ENCODE measurements at places on chromosomes 2 and 18.

- DNase-seq, result peak; percentile 78
Measured at GRCh38 chr2:9552219-9553178, 3.1 kb downstream of the ADAM17 start.

DNA sequence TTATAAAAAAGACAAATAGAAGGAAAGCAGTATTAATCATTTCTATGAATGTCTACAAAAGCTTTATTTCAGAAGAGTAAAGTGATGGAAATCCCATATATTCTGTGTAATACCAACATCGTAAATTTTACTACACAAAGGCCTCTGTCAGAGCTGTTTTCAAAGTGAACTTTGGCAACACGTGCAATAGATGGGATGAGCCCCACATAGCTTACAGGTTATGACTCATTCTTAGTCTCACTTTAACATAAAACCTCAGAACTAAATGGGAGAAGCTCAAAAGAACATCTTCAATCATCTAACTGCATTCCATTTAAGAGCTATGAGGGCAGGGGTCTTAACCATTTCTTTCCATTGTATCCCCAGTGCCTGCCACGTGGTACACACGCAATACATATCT is 11.5 kb downstream of the VPS4B start:
- peak; percentile 30 for DNase-seq

DNA sequence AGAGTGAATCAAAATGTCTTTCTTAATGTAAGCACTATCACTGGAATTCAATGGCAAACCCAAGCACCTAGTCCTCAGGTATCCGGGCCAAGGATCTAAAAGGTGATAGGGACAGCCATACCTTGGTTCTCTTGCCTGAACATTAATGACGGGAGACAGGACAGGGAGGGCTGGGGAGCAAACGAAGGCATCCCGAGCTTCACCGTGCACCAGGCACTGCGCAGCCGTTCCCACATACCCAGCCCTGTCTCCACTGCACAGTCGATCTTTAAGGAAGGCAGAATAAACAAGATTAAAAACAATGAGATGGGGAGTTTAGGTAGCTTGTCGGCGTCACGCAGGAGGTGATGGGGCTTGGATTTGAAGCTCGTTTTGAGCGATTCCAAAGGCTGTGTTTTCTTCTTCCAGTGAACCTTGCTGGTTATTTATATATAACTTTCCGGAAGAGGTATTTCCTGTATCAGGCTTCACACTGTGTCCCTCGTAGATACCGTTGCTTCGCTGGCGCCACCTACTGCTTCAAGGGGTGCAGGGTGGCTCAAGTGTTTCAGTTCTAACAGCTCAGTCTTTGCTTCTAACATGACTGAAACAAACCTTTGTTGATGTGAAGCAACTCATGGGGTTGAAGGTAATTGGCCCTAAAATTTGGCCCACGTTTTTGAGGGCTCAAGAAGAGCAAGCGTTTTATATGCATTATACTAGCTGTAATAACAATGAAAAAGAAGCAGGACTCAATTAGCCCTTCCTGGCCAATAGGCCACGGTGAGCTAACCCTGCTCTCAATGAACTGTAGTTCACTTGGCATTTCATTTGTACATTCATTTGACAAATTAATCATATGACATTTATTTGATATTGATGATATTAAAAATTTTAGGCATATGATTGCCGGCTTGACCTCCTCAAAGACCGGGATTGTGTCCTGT is 77.4 kb downstream of the DCDC2C start:
- peak; percentile 22 for DNase-seq

- DNase-seq, result no peak
Measured at GRCh38 chr2:21333684-21334083, 209.9 kb downstream of the TDRD15 start.

GRCh38 chr2:143955401-143956065 is 564.4 kb downstream of the ZEB2 start:
- DNase-seq, result peak; percentile 73

DNA sequence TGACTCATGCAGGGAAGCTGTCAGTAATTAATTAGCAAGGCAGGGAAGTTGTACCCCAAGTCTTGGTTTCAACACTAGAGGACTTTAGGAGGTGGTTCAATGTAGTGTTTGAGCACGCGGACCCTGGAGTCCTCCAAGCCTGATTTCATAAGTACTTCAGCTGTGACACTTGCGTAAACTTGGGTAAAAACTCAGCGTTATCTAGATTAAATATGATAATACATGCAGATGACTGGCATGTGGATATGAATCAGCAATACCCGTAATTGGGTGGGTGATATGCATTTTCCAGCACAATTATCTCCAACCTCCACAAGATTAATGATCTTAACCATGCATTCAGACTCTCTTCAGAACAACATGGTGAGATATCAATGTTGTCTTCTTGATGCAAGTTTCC is 5.2 kb downstream of the UGT1A7 start:
- DNase-seq, result no peak

DNA sequence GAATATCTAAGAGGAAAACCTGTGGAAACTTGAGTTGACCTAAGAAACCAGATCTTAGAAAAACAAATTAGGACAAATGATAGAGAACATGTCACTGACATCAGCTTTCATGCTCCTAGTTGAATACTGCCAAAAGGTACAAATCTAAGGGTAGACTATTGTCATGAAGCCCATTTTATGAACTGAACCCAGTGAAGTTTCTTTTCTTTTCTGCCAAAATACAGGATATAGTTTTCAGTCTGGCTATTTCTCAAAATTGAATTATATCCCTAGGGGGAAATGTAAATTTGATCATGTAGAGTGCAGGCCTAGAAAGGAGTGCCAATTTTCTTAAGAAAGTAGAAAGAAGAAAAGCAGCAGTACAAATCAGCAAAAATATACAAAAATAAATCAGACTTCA is 46.6 kb downstream of the FSIP2 start:
- no peak for DNase-seq

- DNase-seq, result no peak
Measured at GRCh38 chr18:79903071-79903635, 48.3 kb downstream of the SLC66A2 start.

DNA sequence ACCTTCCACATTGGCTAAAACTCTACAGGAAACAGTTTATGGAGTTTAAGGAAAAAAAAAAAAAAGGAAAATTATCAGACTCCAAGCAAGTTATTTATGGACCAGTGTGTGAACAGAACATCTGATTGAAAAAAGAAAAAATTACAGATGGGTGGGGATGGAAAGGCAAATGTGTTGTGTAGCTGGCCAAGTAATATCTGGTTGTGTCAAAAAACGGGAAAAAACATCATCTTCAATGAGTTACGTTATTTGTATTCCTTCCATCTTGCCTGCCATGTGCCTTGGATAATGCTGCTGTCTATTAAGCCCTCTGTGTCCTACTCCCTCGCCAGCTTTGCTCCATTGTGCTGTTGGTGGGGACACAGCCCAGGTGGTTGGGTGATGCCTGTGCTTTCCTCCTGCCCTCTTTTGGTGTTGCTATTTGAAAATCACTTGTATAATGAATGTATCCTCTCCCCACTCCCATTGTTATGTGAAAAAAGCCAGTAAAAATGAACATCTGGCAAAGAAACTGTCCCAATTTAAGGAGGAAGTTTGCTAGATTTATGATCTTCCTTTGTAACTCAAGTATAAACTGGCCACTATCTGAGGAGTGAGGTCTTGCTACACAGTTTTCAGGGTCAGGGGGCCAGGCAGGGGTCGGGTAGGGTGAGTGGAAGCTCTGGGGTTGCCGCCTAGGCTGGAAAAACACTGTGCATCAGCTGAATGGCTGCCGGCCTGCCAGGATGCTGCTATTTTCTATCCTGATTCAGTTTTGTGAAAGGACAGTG is 155.9 kb downstream of the FMNL2 start:
- DNase-seq, result no peak

DNA sequence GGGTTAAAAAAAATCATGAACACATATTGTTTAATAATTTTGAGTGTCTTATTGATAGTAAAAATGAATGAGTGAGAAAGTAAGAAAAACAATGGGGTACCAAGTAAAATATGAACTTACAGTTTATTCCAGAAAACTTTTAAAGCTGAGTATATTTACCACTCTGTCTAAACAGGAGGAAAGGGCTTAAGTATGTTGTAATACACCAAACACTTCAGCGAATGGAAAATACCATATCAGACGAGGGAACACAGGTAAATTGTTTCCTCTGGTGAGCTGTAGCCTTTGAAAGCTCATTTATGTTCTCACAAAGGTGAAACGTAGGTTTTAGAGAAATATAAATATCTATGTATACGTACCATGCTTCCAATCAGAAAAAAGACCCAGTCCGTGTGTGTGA is 1209.6 kb upstream of the ZEB2 start:
- no peak for DNase-seq

GRCh38 chr18:78771496-78772359 is 207.9 kb upstream of the SALL3 start:
- DNase-seq, result no peak

GRCh38 chr2:101802329-101802728 is 104.8 kb downstream of the MAP4K4 start:
- DNase-seq, result no peak

DNA sequence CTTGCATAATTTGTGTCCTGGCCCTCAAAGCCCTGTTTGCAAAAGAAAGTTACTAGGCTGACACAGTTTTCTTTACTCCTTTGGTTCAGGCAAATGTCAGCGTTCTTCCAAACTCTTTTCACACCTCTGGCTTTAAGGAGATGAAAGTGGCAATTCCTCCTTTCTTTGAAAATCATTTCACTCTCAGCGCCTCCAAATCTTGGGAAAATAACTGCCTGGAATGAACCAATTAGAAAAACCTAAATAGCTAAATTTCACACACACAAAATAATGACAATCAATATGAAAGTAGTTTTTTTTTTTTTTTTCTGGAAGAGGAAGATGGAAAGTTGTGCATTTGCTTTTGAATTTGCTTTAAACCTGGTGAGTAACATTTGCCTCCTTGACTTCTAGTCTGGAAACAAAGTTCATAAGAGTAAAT is 1.7 kb downstream of the MEIS1 start:
- no peak for DNase-seq

DNA sequence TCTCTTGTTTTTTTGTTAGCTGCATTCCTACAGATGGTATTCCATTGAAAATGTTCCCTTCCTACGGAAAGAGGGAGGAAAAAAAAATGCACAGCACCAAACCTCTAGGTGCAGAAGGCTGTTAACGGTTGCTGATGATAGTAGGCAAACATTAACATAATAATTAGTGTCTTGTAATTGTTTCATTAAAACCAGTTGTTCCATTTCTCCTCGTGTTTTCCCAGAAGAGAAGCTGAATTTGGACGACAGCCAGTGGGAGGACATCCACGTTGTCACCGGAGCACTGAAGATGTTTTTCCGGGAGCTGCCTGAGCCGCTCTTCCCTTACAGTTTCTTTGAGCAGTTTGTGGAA is 494.7 kb downstream of the ARHGAP15 start:
- DNase-seq, result no peak

GRCh38 chr2:75021672-75022071 is 63.2 kb downstream of the POLE4 start:
- DNase-seq, result no peak

DNA sequence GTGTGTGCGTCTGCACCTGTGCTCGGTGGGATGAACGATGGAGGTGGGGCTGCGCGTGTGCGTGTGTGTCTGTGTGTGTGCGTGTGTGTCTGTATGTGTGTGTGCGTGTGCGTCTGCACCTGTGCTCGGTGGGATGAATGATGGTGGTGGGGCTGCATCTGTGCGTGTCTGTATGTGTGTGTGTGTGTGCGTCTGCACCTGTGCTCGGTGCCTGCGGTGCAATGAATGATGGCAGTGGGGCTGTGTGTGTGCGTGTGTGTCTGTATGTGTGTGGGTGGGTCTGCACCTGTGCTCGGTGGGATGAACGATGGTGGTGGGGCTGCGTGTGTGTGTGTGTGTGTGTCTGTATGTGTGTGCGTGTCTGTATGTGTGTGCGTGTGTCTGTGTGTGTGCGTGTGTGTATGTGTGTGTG is 48.5 kb upstream of the CTDP1 start:
- DNase-seq, result no peak

- DNase-seq, result no peak
Measured at GRCh38 chr2:231003186-231003585, 7.3 kb downstream of the SPATA3 start.

DNA sequence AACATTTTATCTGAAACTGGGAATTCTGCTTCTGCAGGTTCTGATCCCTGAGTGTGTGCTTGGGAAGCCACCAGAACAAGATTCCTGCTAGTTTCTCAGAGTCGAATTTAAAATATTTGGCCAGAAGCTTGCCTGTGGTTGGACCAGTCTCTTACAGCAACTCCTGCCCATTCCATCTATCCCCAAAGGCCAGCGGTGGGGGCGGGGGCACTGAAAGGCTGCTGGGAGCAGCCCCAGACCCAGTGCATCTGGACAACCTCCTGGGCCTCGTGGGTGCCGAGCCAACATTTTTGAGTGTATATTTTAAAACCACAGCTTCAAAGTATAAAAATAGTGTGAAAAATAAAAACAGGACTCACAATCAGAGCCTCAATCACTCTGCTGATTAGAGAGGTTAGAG is 38.6 kb upstream of the ZFP36L2 start:
- peak; percentile 33 for DNase-seq

- no peak for DNase-seq
Measured at GRCh38 chr2:15953147-15953630, 12.8 kb downstream of the MYCN start.

GRCh38 chr2:240839152-240840143 is 19.4 kb upstream of the KIF1A start:
- DNase-seq, result no peak

GRCh38 chr2:47065771-47066380 is 89.2 kb downstream of the STPG4 start:
- no peak for DNase-seq

All from fibroblast of the conjunctiva (primary cell).